ENCODE measurements at places on chromosomes 1 and 21.

GRCh38 chr1:198880818-198881597 lies 242.2 kb downstream of the PTPRC start:
- H3K27me3 ChIP-seq, result no peaks in the 10 kb centered on the region
- H3K27ac ChIP-seq, result peak overlapping the region; percentile 88
- peaks cover 18% of the 10 kb centered on the region for H3K36me3 ChIP-seq
- peak; percentile 94 for DNase-seq
- peak overlapping the region; percentile 7 for H3K4me3 ChIP-seq

DNA sequence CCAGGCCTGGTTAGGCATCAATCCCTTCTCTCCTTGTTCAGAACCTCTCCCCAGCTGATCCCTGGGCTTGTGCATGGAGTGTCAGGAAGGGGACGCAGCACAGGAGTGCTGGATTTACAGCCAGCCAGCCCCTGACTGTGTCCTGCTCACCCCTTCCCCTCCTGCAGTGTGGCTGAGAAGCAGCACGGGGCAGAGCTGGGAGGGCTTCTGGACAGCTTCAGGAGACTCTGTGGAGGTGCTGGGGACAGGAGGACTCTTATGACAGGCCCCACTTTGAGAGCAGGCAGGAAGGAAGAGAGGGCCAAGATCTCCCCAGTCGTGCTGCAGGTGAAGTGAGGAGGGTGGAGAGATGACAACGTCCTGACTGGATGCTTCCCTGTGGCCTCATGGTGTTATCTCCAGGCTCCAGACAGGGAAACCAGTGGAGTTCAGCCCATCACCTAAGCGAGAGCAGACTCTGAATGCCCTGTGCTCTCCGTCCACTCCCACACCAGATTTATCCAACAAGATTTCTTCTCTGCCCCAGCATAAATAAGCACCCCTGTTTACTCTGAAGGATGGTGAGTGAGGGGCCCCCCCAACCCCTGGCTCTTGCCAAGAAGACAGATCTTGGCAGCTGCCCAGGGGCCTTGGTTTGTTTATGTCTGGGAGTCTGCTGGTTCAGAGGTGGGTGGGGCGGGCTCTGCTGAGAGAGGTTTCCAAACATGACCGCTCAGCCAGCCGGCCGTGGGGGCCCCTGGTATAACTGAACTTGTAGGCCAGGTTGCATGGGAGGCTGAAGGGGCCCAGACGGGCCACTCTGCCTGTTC lies 21.3 kb downstream of the TMCC2 start:
- H3K36me3 ChIP-seq, result no peaks in the 10 kb centered on the region
- peak; percentile 57 for DNase-seq
- peak overlapping the region; percentile 26 for H3K4me3 ChIP-seq
- no peaks in the 10 kb centered on the region for H3K27me3 ChIP-seq

- H3K27me3 ChIP-seq, result no peaks in the 10 kb centered on the region
- no peaks in the 10 kb centered on the region for H3K4me1 ChIP-seq
- no peak for DNase-seq
Observed at GRCh38 chr1:167249702-167250101, 29.0 kb downstream of the POU2F1 start.

DNA sequence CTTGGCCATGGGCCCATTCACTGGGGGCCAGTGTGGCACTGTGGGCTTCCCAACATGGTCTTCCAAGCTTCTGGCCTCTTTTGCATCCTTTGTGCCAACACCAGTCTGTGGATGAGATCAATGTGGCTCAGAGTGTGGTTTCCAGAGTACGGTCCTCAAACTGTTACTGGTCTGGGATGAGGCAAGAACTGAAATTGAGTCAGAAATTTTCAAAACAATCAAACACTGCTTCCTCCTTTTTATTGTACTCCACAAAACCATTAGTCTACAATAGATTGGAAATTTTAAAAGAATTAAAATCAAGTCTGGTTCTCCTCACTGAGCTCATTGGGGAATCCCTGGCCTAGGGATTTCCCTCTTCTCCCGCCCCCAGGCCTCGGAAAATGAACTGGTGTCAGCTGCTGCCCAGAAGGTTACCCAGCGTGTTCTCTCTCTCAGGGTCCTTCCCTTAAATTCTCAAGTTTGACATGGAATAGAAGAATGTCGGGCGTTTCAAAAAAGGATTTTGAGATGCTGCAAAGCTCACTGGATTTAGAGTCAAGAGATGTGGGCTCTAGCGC lies 222.0 kb downstream of the SDCCAG8 start:
- no peak for DNase-seq
- H3K27ac ChIP-seq, result no peak overlapping the region
- H3K4me1 ChIP-seq, result peaks cover 28% of the 10 kb centered on the region
- no peaks in the 10 kb centered on the region for H3K36me3 ChIP-seq
- no peak overlapping the region for H3K4me3 ChIP-seq

DNA sequence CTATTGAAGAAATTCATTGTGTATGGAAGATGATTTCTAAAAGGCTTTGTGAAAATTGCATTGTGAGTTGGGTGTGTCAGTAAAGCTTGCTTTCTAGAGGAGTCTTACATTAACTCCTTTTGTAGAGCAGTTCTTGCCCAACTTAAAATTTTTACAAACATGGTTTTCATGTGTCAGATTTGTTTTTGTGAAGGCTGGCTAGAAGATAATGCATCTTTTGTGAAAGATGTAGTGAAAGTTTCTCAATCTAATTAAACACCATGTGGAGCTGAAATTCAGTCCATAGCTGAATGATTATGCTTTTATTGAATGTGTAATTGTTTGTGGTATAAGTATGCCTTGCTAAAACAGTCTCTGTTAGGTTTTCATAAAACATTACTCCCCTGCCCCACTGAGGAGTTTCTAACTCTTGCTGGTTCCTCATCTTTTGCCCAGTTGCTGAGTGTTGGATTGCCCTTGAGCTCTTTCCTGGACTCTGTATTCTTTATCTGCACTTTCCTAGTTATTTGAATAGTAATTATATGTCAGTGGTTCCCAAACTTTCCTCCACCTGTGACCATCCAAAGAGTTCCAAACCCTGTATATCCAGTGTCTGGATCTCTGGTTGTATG lies 38.0 kb downstream of the KCTD3 start:
- H3K4me3 ChIP-seq, result no peak overlapping the region
- no peak overlapping the region for H3K27ac ChIP-seq
- H3K36me3 ChIP-seq, result peaks cover 15% of the 10 kb centered on the region
- no peak for DNase-seq
- no peaks in the 10 kb centered on the region for H3K4me1 ChIP-seq

DNA sequence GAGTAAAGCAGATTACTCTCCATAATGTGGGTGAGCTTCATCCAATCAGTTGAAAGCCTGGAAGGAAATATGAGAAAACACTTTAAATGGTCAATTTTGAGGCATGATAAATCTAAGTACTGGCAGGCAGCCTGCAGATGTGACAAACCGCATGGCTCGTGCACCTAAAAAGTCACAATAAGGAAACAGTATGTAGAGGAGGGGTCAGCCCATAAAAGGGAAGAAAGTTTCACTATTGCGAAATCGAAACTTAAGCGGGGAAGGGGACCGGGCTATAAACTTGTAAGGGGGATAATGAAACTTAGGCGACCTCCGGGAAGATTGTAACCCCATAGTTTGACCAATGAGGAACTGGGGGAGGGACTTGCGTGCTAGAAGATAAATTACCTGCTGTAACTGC lies 109.8 kb downstream of the PLPPR4 start:
- H3K4me1 ChIP-seq, result no peaks in the 10 kb centered on the region
- no peaks in the 10 kb centered on the region for H3K36me3 ChIP-seq
- H3K4me3 ChIP-seq, result no peak overlapping the region
- no peak for DNase-seq
- no peaks in the 10 kb centered on the region for H3K27me3 ChIP-seq

DNA sequence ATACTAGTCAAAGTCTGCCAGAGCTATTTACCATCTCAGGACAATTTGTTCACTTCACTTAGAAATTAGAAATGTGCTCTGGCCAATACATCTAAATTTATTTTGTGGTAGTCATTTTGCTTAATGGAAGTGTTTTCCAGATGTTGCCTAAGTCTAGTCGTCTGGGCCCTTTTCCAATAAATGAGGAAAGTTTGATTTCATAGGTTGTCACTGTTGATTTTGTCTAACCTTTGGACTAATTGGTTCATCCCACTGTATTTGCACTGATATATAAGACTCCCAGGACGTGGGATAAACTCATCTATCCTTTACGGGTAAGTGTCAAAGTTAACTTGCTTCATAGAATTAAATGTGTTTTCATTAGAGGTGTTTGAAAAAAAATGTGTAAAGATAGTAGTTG lies 79.1 kb downstream of the TPR start:
- H3K4me3 ChIP-seq, result no peak within 1 kb of the TSS
- H3K27ac ChIP-seq, result no peak within 1 kb of the TSS
- H3K4me1 ChIP-seq, result no peaks in the 10 kb centered on the region

GRCh38 chr1:171084091-171084490 lies 6.6 kb upstream of the FMO3 start:
- no peaks in the 10 kb centered on the region for H3K36me3 ChIP-seq
- H3K4me3 ChIP-seq, result no peak overlapping the region
- H3K27ac ChIP-seq, result no peak overlapping the region
- H3K4me1 ChIP-seq, result no peaks in the 10 kb centered on the region

- no peaks in the 10 kb centered on the region for H3K27me3 ChIP-seq
- no peak overlapping the region for H3K27ac ChIP-seq
- H3K4me3 ChIP-seq, result no peak overlapping the region
- DNase-seq, result no peak
- H3K36me3 ChIP-seq, result peaks cover 13% of the 10 kb centered on the region
Observed at GRCh38 chr1:228494044-228494353, 6.8 kb downstream of the RNF187 start.

DNA sequence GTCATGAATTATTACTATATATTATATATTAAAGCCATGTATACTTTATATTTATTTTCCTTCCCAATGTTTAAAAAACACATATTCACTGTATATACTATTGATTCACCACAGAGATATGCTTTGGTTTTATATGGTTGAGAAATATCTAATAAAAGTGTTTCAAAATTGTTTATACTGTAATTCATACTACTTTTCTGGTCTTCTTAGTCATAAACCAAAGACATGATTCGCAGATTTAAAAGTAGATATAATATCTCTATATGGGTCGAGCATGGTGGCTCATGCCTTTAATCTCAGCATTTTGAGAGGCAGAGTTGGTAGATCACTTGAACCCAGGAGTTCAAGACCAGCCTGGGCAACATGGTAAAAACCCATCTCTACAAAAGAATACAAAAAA lies 738.4 kb downstream of the USP25 start:
- H3K4me1 ChIP-seq, result no peaks in the 10 kb centered on the region
- H3K4me3 ChIP-seq, result no peak overlapping the region
- no peaks in the 10 kb centered on the region for H3K36me3 ChIP-seq
- DNase-seq, result no peak

GRCh38 chr1:19342062-19342750 lies 30.1 kb downstream of the SLC66A1 start:
- no peaks in the 10 kb centered on the region for H3K27me3 ChIP-seq
- H3K36me3 ChIP-seq, result peaks cover 16% of the 10 kb centered on the region
- H3K27ac ChIP-seq, result no peak overlapping the region
- no peak overlapping the region for H3K4me3 ChIP-seq
- peaks cover 6% of the 10 kb centered on the region for H3K4me1 ChIP-seq

DNA sequence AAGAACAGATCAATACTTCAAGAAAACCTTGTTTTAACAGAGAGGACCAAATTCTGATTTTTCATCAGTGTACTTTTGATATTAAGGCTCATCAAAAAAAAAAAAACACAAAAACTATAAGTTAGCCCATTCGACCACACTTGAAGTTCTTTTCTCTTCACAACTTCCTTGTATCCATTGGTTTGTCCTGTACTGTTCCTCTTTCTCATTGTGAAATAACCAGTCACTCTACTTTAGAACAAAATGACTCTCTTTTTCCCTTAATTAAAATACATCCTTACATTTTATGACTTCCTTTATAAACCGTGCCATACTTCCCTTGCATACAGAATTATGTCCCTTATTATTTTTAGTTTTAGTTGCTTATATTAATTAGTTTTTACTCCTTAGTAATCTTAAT lies 8.4 kb downstream of the QSOX1 start:
- no peak for DNase-seq
- H3K27ac ChIP-seq, result no peak overlapping the region
- H3K4me1 ChIP-seq, result peaks cover 3% of the 10 kb centered on the region
- H3K4me3 ChIP-seq, result no peak overlapping the region
- peaks cover 5% of the 10 kb centered on the region for H3K36me3 ChIP-seq

DNA sequence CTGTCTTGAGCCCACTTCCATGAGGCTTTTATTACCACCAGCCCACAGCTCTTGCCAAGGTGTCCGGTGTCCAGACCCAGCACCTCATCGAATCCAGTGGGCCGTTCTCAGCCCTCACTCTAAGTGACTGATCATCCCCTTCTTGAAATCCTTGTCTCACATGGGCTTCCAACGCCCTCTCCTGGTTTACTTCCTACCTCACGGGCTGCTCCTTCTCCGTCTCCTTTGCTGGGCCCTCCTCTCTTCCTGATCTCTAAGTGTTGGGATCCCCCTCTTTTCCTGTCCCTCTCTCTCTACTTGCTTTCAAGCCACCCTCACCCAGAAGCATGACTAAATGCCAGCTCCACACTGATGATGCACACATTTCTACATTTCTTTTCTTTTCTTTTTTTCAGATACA lies 9.0 kb upstream of the RHBG start:
- peaks cover 25% of the 10 kb centered on the region for H3K27me3 ChIP-seq
- no peaks in the 10 kb centered on the region for H3K36me3 ChIP-seq
- DNase-seq, result no peak
- no peak overlapping the region for H3K27ac ChIP-seq
- H3K4me3 ChIP-seq, result no peak overlapping the region
- H3K4me1 ChIP-seq, result no peaks in the 10 kb centered on the region

- no peak overlapping the region for H3K27ac ChIP-seq
- no peak for DNase-seq
- H3K27me3 ChIP-seq, result no peaks in the 10 kb centered on the region
- no peak overlapping the region for H3K4me3 ChIP-seq
- no peaks in the 10 kb centered on the region for H3K4me1 ChIP-seq
- no peaks in the 10 kb centered on the region for H3K36me3 ChIP-seq
Observed at GRCh38 chr21:25149022-25149421, 458.3 kb downstream of the MRPL39 start.

- no peaks in the 10 kb centered on the region for H3K36me3 ChIP-seq
- no peak overlapping the region for H3K27ac ChIP-seq
- DNase-seq, result no peak
- H3K27me3 ChIP-seq, result no peaks in the 10 kb centered on the region
Observed at GRCh38 chr1:221031458-221032203, 152.4 kb downstream of the HLX start.

DNA sequence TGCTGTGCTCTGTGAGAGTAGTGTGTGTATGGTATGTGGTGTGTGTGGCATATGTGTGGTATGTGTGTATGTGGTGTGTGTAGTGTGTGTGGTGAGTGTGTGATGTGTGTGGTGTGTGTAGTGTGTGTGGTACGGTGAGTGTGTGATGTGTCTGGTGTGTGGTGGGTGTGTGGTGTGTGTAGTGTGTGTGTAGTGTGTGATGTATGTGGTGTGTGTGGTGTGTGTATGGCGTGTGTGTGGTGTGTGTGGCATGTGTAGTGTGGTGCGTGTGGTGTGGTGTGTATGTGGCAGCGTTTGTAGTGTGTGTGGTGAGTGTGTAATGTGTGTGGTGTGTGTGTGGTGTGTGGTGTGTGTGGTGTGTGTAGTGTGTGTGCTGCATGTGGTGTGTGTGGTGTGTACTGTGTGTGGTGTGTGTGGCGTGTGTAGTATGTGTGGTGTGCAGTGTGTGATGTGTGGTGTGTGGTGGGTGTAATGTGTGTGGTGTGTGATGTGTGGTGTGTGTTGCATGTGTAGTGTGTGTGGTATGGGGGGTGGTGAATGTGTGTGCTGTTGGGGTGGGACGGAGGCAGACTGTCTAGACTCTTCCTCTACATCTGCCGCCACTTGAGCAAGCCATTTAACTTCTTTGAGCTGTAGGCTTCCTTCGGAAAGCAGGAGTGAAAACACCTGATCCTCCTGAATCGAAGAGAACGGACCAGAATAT lies 33.5 kb downstream of the GPA33 start:
- H3K27me3 ChIP-seq, result no peaks in the 10 kb centered on the region
- H3K4me3 ChIP-seq, result no peak overlapping the region
- no peak overlapping the region for H3K27ac ChIP-seq
- peaks cover 5% of the 10 kb centered on the region for H3K4me1 ChIP-seq
- no peaks in the 10 kb centered on the region for H3K36me3 ChIP-seq
- DNase-seq, result no peak
